Mesothelial cell of epicardium (in vitro differentiated cells): ENCODE measurements at places on chromosomes 3 and 15.

DNA sequence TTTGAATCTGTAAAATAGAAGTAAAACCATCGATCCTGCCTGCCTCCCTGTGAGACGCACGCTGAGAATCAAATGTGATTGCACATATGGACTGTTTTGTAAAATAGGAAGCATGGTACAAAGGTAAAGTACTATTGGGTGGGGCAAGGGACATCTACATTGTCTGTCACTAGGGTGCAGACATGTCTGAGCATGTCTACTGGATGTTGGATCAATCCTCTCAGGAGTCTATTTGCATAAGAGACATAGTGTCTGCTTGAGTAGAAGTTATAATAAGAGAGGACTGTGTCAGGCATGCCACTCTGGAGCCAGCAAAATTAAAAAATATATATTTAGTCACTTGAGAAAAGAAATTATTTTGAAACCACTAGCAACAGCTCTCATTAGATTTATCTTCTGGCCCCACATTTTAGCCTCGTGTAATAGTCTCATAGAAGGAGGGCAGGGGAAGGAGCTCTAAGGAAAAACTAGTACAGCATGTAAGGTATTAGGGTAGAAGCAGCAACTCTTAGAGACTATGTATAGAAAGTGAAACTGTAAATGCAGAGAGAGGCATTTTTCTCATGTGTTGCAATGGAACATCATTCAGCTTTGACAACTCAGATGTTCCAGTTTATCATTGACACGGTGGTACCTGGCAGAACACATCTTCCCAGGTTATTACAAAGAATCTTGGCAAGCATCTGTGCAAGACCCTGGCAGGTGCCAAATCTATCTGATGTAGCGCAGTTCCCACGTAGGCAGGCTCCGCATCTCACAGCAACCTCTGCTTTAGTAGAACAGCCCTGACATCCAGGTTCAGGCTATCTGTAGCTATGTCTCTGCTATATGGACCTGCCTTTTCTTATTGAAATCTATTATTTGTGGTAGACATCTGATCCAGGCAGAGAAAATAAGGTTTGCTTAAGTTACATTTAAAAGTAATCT is 85.2 kb upstream of the CHL1 start:
- no peak overlapping the region for H3K4me3 ChIP-seq
- no peak for DNase-seq
- H3K36me3 ChIP-seq: no peaks in the 10 kb centered on the region
- H3K4me1 ChIP-seq: no peaks in the 10 kb centered on the region
- H3K27ac ChIP-seq: no peak overlapping the region
- H3K27me3 ChIP-seq: peaks cover 7% of the 10 kb centered on the region

DNA sequence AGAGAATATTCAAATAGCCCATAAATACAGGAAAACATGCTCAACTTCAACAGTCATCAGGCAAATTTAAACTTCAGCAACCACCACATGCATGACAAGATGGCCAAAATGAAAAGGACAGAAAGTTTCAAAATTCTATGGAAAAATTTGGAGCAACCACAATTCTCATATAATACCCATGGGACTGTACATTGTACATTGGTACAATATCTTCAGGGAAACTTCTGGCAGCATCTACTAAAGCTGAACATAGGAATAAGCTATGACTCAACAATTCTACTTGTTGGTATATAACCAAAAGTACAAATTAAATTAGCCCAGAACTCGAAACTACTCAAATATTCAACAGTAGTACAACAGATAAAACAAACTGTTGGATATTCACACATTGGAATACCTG is 847.6 kb downstream of the TBL1XR1 start:
- no peaks in the 10 kb centered on the region for H3K27me3 ChIP-seq
- H3K36me3 ChIP-seq: no peaks in the 10 kb centered on the region
- DNase-seq: no peak
- H3K4me3 ChIP-seq: no peak overlapping the region

DNA sequence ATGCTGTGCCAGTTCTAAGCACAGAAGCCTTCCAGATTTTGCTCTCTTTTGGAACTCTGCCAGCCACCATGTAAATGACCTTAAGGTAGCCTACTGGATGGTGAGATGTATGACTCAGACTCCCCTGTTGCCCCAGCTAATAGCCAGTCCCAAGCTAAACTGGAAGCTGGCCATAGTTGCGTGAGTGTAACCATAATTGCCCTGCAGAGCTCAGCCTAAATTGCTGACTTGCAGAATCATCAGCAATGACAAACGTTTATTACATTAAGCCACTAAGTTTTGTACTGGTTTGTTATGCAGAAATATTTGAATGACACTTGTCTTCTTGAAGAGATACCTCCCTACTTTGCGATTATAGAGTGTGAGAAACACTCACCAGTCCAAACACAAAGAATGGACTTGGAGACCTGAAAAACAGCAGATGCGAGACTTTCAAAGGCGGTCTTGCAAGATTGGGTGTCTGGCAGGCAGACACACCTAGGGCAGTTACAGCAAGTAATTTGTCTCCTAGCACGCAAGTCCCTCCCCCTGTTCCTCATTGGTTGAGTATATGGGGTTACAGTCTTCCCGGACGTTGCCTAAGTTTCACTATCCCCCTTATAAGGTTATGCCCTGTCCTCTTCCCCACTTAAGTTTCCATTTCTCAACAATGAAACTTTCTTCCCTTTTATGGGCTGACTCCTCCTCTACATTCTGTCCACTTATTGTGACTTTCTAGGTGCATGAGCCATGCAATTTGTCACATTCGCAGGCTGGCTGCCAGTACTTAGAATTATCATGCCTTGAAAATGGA is 83.6 kb upstream of the XCR1 start:
- H3K36me3 ChIP-seq: no peaks in the 10 kb centered on the region
- no peak overlapping the region for H3K4me3 ChIP-seq
- peaks cover 10% of the 10 kb centered on the region for H3K4me1 ChIP-seq

DNA sequence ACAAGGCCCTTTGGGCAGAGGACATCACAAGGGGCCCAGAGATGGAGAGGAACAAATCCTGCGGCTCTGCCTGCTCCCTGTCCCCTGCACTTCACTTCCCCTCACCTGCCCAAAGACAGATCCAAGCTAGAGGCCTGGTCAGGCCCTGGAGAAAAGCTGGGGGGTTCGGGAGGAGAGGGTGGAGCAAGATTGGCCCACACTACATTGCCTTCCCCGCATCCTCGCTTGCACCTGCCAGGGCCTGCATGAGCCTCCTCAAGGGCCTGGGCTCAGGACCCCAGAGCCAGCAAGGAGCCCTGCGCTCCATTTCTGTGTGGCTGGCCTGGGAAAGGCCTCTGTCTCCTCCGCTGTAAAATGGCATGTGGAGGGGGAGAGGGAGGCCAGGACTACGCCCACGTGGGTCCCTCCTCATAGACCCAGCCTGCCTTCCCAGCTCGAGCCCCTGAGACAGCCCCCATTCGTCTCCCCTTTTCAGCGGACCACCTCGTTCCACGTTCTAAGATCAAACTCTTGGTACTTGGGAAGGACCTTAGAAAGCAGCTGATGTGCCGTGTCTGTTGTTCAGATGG is 106.0 kb downstream of the HMG20A start:
- H3K36me3 ChIP-seq: no peaks in the 10 kb centered on the region
- no peak for DNase-seq
- H3K4me3 ChIP-seq: no peak overlapping the region
- peaks cover 58% of the 10 kb centered on the region for H3K4me1 ChIP-seq

GRCh38 chr3:56837196-56837955 is 35.6 kb upstream of the ARHGEF3 start:
- no peaks in the 10 kb centered on the region for H3K27me3 ChIP-seq
- no peaks in the 10 kb centered on the region for H3K36me3 ChIP-seq
- DNase-seq: no peak
- peaks cover 19% of the 10 kb centered on the region for H3K4me1 ChIP-seq

- peaks cover 71% of the 10 kb centered on the region for H3K4me1 ChIP-seq
- H3K27me3 ChIP-seq: no peaks in the 10 kb centered on the region
- DNase-seq: no peak
- H3K4me3 ChIP-seq: peak overlapping the region; percentile 72
Observed at GRCh38 chr3:71303627-71304200, 279.8 kb downstream of the FOXP1 start.

- H3K36me3 ChIP-seq: peaks cover 2% of the 10 kb centered on the region
- H3K4me1 ChIP-seq: peaks cover 17% of the 10 kb centered on the region
- H3K27ac ChIP-seq: peak overlapping the region; percentile 73
- no peak overlapping the region for H3K4me3 ChIP-seq
Observed at GRCh38 chr3:79490165-79491028, 277.4 kb downstream of the ROBO1 start.

GRCh38 chr3:145087038-145087437 is 1073.9 kb downstream of the PLOD2 start:
- H3K27me3 ChIP-seq: no peaks in the 10 kb centered on the region
- DNase-seq: no peak
- H3K4me3 ChIP-seq: no peak overlapping the region
- H3K36me3 ChIP-seq: no peaks in the 10 kb centered on the region

GRCh38 chr3:45226206-45226915 is at the start of gene TMEM158:
TSS of gene TMEM158 (minus strand) at chr3:45226287. CDS start at chr3:45226027, 260 bp downstream.
- H3K4me1 ChIP-seq: peaks cover 20% of the 10 kb centered on the region
- H3K27me3 ChIP-seq: peaks cover 80% of the 10 kb centered on the region
- no peak within 1 kb of the TSS for H3K27ac ChIP-seq
- H3K36me3 ChIP-seq: no peaks in the 10 kb centered on the region

GRCh38 chr3:1693145-1693544 is 405.5 kb upstream of the CNTN4 start:
- no peak overlapping the region for H3K4me3 ChIP-seq
- no peak for DNase-seq
- no peaks in the 10 kb centered on the region for H3K27me3 ChIP-seq
- H3K4me1 ChIP-seq: peaks cover 3% of the 10 kb centered on the region

GRCh38 chr3:84904816-84905555 is 53.8 kb upstream of the CADM2 start:
- no peaks in the 10 kb centered on the region for H3K36me3 ChIP-seq
- no peaks in the 10 kb centered on the region for H3K27me3 ChIP-seq
- no peak overlapping the region for H3K27ac ChIP-seq
- H3K4me1 ChIP-seq: no peaks in the 10 kb centered on the region
- no peak overlapping the region for H3K4me3 ChIP-seq

GRCh38 chr15:74725225-74725774 is at the start of gene CYP1A1:
TSS of gene CYP1A1 (minus strand) at chr15:74725528. CDS start at chr15:74723097, 2,431 bp downstream.
- peaks cover 71% of the 10 kb centered on the region for H3K27me3 ChIP-seq
- H3K4me3 ChIP-seq: peak within 1 kb of the TSS; percentile 64
- no peak for DNase-seq
- peaks cover 4% of the 10 kb centered on the region for H3K4me1 ChIP-seq
- H3K27ac ChIP-seq: no peak within 1 kb of the TSS

- H3K4me1 ChIP-seq: peaks cover 14% of the 10 kb centered on the region
- DNase-seq: no peak
- no peak overlapping the region for H3K4me3 ChIP-seq
- H3K36me3 ChIP-seq: peaks cover 18% of the 10 kb centered on the region
Observed at GRCh38 chr3:138371070-138371965, 22.9 kb downstream of the MRAS start.

GRCh38 chr15:70605606-70606410 is 157.6 kb downstream of the UACA start:
- peak overlapping the region; percentile 22 for H3K4me3 ChIP-seq
- peak overlapping the region; percentile 94 for H3K27ac ChIP-seq
- H3K36me3 ChIP-seq: no peaks in the 10 kb centered on the region
- no peaks in the 10 kb centered on the region for H3K27me3 ChIP-seq
- H3K4me1 ChIP-seq: peaks cover 48% of the 10 kb centered on the region

DNA sequence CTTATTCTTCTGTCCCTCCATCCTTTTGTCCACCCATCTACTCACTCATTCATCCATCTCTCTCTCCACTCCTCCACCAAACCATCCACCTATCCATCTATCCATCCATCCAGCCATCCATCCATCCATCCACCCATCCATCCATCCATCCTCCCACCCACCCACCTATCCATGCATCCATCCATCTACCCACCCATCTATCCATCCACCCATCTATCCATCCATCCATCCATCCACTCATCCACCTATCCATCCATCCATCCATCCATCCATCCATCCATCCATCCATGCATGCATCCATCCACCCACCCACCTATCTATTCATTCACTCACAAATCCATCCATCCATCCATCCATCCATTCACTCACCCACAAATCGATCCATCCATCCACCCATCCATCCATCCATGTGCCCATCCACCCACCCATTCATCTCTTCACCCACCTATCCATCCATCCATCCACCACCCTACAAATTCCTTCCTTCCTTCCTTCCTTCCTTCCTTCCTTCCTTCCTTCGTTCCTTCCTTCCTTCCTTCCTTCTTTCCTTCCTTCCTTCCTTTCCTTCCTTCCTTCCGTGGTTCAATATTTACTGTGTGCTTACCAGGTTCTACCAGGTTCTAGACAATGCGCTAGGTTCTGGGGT is 17.3 kb downstream of the ATP2B2 start:
- H3K4me3 ChIP-seq: no peak overlapping the region
- peaks cover 38% of the 10 kb centered on the region for H3K27me3 ChIP-seq
- no peak overlapping the region for H3K27ac ChIP-seq
- no peak for DNase-seq
- H3K36me3 ChIP-seq: no peaks in the 10 kb centered on the region
- H3K4me1 ChIP-seq: no peaks in the 10 kb centered on the region

DNA sequence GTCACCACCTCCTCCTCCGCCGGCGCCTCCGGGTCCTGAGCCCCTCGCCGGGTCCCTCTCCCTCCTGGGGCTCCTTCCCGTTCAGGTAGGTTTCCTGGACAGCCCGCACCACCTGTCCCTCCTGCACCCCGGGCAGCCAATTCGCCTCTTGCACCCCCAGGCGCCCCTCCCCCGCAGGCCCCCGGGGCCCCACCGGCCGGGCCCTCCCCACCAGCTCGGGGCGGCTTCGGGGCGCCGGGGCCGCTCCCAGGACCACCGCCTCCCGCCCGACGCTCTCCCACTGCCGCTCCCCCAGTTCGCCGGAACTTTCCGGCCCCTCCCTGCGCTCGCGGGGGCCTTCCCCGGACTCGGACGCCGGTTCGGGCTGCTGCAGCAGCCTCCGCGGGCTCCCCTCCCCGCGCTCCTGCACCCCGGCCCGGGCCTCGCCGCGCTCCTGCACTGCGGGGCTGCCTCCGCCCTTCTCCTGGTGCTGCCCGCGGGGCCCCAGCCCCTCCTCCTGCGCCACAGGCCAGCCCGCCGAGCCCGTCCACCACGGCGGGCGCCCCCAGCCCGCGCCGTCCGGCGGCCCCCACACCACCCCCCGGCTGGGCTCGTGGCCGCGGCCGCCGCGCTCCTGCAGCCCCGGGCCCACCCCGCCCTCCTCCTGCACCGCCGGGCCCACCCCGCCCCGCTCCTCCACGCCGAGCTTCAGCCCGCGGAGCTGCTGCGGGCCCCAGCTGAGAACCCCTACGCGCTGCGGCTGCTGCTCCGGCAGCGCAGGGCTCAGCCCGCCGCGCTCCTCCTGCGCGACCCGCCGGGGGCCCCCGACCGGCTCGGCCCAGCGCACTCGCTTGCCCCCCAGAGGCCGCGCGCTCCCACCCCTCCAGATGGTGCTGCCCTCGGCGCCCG is 587 bp upstream of the TNK2 start:
- DNase-seq: no peak
- peaks cover 32% of the 10 kb centered on the region for H3K27me3 ChIP-seq
- H3K27ac ChIP-seq: no peak overlapping the region
- peak overlapping the region; percentile 80 for H3K4me3 ChIP-seq

- H3K27ac ChIP-seq: no peak overlapping the region
- peaks cover 20% of the 10 kb centered on the region for H3K27me3 ChIP-seq
- no peak overlapping the region for H3K4me3 ChIP-seq
- DNase-seq: no peak
Observed at GRCh38 chr3:62562017-62562416, 188.7 kb upstream of the FEZF2 start.

GRCh38 chr15:68421115-68421551 is 10.8 kb downstream of the ITGA11 start:
- peak; percentile 38 for DNase-seq
- H3K27ac ChIP-seq: peak overlapping the region; percentile 5
- peaks cover 3% of the 10 kb centered on the region for H3K27me3 ChIP-seq
- H3K36me3 ChIP-seq: no peaks in the 10 kb centered on the region
- H3K4me1 ChIP-seq: peaks cover 20% of the 10 kb centered on the region

GRCh38 chr3:129482721-129483120 is 42.7 kb downstream of the IFT122 start:
- DNase-seq: no peak
- no peak overlapping the region for H3K4me3 ChIP-seq
- no peaks in the 10 kb centered on the region for H3K27me3 ChIP-seq
- peaks cover 44% of the 10 kb centered on the region for H3K4me1 ChIP-seq
- peaks cover 24% of the 10 kb centered on the region for H3K36me3 ChIP-seq
